K562 (cell line): ENCODE measurements at places on chromosomes 11 and 22.

DNA sequence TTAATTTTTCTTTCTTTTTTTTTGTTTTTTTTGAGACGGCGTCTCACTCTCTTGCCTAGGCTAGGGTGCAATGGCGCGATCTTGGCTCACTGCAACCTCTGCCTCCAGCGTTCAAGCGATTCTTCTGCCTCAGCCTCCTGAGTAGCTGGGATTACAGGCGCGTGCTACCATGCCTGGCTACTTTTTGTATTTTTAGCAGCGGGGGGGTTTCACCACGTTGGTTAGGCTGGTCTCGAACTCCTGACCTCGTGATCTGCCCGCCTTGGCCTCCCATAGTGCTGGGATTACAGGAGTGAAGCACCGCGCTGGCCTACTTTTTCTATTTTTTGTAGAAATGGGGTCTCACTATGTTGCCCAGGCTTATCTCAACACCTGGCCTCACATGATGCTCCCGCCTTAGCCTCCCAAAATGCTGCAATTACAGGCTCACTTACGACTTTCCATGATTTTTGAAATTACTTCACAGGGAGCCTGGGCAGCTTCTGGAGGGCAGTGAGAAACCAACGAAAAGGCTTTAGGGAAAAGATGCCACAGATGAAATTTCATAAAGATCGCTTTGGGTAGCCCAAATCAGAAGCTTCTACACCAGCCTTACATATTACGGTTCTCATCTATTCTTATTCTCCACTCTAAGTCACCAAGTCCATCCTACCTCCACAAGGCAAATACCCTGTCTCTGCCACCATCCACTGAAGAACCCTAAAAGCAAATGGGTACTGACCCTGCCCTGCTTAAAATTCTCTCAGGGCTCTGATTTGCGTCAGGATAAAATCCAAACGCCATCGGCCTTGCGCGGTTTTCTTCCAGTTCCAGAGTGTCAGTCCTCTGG lies 866 bp upstream of the RRM1 start:
- no peak for DNase-seq

DNA sequence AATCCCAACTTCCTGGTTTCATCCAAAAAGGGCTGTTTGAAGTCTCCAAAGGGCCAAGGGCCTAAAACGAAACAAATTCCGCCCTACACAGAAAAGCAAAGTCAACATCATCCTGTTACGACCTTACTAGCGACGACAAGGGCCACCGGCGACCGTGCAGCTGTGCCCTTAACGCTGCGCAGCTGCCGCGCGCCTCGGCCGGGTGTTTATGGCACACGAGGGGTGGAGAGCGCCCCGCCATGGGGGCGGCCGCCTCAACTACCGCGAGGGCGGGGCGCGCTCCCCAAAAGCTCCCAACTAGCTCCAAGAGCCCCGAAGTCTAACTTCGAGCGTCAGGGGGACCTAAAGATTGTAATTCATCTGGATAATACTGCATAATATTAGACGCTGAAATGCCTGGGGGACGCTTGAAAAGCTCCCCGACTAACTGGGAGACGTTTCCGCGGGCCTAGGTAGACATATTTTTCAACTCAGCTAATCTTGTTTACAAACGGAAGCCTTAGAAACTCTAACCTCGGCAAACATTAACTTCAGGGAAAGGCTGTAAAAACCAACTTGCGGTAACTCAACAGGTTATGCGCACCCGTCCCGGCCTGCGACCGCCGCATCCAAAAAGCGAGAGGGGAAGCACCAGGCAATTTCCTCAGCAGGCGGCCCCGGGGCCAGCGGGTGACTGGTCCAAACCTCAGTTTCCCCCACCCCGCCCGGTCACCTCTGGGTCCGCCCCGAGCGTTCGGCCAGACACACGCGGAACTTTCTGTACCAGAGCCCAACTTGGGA lies 694 bp downstream of the TMEM123 start:
- DNase-seq: peak; percentile 66

DNA sequence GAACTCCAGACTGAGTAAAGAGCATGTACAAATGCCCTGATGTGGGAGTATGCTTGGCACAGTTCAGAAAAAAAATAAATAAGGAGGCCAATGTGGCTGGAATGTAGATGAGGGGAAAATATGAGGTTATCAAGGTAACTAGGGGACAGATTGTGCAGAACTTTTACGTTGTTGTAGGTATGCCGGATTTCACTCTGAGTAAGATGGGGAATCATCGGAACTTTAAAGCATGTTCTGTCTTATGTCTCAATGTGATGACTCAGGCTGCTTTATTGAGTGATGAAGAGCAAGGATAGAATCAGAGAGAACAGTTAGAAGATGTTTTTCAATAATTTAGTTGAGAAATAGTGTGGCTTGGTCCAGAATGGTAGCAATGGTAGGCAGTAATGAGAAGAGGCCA lies 130.4 kb downstream of the C11orf87 start:
- DNase-seq: no peak

DNA sequence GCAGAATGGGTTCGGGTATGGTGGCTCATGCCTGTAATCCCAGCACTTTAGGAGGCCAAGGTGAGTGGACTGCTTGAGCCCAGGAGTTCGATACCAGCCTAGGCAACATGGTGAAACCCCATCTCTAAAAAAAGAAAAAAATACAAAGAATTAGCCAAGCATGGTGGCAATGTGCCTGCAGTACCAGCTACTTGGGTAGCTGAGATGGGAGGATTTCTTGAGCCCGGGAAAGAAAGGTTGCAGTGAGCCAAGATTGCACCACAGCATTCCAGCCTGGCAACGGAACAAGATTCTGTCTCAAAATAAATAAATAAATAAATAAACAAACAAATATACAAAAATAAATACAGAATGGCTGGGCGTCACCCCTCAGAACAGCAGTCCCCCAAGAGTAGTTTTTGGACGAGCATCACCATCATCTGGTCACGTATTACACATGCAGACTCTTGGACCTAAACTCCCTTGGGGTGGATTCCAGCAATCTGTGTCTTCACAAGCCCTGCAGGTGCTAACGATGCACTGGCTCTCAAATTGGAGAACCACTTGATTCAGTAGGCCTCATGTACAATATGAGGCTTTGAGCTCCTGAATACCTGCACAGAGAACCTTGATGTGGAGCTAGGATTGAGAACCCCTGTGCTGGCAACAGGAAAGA lies 33.5 kb downstream of the CLMP start:
- DNase-seq: no peak
